ENCODE measurements at places on chromosomes 1 and 21. TPM values are rescaled to one million over a fixed set of nuclear protein-coding genes. Genes with fewer than 3 reads are reported as not detected.
A peak's percentile ranks its signal among the peaks of the same experiment; 100 is the strongest.

DNA sequence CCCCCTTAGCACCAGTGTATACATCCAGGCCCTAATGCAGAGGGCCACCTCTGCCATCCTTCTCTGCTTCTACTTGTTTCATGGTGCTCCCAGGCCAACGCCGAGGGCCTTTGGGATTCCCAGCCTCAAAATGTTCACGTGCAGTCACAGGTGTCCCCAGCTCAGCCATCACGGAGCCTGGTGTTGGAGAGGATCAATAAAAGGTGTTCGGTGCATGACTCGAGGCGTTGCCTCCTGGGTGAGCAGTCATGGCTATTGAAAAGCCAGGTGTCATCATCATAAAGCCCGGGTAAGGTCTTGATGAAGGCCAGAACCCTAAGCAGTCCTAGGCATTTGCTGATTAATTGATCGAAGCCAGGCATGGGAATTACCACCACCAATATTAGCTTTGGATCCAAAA, 76.1 kb downstream of the ABCA4 start:
- no peak for DNase-seq

ZNF648 gene
- total RNA-seq, result 0.23 TPM

LRRC47 gene
- 82.4 TPM for total RNA-seq

DNA sequence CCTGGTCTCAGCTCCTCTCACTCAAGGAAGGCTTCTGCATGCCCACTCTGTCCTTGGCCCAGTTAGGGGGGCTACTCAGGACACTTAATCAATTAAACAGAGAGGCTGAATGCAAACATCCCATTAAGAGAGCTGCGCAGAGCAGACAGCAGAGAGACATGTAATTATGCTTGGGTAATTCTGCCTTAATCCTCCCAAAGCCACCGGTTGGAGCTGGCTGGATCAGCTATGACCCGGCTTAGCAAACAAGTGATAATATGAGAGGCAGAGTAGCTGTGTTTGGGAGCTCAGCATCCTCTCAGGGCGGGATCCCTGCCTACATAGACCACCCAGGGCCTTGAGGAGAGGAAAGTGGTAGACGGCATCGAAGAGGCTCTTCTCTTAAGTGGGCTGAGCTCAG, 183.2 kb downstream of the GRIK3 start:
- DNase-seq, result no peak

DNA sequence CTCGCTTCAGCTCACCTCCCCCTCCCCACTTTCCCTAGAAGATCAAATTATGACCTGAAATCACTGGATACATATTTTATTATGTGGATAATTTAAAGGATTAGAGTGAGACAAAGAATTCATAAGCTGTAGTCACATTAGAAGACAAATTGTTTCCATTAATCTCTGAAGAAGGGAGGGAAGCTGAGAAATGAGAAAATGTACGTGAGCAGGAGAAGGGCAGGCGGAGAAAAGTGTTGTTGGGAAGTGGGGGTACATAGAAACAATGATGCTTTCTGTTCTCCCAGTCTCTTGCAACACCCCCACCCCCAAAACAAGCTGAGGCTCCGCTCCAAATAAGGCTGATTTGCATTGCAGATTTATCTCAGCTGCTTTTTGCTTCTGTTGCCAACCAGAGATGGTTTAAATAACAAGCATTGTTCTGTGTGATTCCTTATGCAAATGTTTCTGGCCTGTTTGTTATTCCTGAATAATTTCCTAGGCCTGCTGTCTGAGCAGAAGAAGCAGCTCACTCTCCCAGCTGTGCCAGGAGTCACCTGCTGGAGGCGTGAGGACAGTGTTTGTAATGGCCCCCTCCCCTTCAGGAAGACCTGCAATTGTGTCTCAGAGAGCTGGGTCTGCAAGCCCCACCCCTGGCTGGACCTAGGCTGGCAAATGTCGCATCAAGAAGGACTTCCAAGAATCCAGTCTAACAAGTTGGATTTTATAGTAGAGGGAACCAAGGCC, 121.8 kb upstream of the TNR start:
- peak; percentile 71 for DNase-seq

ACTL8 gene
- 0.47 TPM for total RNA-seq

DNA sequence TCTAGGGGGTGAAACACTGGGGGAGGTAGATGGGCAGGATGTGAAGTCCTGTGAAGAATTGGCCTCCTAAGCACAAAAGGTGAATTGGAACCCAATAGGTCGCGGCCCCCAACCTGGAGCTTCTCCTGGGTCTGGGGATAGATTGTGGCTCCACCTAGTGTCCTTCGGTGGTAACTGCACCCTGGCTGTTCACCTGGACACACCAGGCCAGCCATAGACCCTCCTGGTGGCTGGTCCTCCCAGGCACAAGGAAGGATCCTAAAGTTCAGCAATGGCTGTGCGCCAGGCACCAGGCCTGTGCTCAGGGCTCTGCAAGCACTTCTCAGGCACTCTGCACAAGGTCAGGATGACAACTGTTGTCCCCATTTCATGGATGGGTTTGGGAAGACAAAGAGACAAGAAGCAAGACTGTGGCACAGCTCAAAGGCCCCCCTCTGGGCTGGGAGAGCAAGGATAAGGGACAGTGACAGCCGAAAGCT, 13.5 kb downstream of the ESPN start:
- DNase-seq, result peak; percentile 91

- no peak for DNase-seq
Observed at GRCh38 chr1:219189952-219190351, 16.3 kb downstream of the LYPLAL1 start.

SELP gene
- total RNA-seq, result not detected

S1PR1 gene
- 3.5 TPM for total RNA-seq

DNA sequence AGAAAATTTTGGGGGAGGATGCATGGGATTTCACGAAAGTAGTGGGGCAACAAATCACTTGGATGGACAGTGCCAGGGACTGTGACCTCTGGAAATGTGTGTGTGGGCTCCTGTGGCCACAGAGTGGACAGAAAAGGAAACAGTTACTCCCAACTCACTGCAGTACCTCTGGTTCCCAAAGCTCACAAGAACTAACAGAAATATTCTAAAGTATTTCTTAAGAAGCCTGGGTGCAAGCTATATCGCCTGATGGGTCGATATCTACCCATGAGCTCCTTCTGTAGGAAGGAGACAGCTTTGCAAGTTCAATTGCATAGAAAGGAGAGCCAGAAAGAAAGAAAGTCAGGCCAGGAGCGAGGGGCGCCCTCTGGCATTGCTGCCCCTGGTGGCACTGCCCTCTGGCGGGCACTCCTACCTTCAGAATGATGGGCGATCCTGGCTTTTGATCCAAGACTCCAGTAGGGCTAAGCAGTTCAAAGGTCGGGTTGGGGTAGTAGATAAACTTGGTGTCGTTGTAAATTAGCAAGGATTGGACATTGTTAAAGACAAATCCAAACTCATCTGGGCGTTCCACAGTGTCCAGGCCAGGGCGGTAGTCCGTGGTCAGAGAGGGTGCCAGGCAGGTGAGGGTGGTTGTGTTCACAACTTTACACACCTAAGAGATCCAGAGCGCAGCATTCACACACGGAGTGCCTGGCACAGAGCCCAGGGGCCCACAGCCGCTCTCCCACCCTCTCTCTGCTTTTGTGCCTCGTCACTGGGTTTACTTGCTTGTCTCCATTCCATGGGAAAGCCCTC, 134.7 kb upstream of the CD34 start:
- DNase-seq, result no peak

PCP4L1 gene
- total RNA-seq, result 1.0 TPM

DNA sequence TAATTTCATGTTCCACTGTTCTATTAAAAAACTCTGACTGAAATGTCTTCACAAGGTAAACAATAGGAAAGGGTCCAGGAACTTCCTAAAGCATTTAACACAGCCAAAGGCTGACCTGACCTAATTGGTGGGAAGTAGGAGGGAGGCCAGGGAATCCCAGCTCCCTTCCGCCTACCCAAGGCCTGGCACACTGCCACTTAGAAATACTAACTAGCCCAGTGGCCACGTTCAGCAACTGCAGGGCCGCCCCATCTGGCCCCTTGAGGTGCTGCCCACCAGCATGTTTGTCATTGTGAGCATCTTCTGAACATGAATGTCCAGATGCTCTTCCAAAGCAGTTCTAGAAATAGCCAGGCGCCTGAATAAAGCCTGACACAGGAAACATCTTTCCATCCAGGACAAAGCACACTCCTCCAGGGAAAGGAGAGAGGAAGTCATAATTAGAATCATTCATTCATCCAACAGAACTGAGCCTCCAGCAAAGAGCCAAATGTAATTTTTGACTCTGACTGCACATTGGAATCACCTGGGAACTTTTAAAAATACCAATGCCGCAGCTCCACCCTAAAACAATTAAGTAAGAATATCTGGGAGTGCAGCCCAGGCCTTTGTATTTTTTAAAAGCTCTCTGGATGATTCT, 44.6 kb upstream of the BCL9 start:
- no peak for DNase-seq

TNNT2 gene
- total RNA-seq, result 21.0 TPM

- no peak for DNase-seq
Observed at GRCh38 chr1:20507248-20507563, 745 bp downstream of the MUL1 start.
